T-helper 1 cell (primary cell): ENCODE measurements at places on chromosomes 16 and 17.

- DNase-seq = peak; percentile 92
Measured at GRCh38 chr17:7484067-7484918, at the start of gene POLR2A. Gene POLR2A, plus strand, starts transcription at chr17:7484366.

DNA sequence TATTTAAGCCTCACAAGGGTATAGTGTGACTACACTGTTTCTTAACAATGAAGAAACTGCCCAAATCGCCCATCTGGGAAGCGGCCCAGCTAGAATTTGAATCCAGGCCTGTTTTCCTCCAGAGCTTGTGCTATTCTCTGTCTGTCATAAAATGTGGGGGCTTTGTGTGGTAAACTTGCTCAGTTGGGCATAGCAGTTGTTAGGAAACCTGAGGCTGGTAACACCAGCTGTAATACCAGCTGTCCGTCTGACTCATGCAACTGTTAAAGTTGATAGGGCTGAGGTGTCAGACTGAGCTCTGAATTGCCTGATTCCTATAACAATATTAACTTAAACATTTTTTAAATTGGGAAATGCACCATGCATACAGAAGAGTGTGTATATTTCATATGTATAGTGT is 9.3 kb downstream of the NOD2 start:
- DNase-seq = no peak

DNA sequence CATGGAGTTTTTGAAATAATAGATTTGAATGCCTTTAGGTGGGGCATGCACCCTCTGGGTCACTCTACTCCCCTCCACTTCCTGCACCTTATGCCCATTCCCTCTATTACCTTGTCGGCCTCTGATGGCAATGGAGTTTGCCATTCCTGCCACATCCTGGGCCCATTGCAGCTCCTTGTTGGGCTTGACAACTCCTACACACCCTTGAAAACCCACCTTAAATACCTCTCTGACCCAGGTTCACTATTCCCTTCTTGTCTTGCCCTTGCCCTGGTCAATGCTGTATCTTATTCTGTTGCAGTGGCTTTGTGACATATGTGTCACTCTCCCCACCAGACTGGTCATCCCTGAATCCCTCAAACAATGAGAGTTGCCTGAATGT is 2.4 kb downstream of the CCR7 start:
- no peak for DNase-seq

- no peak for DNase-seq
Measured at GRCh38 chr17:59492091-59492451, 73.3 kb upstream of the DHX40 start.

- no peak for DNase-seq
Measured at GRCh38 chr17:67491681-67492024, 114.6 kb downstream of the PITPNC1 start.

- DNase-seq = no peak
Measured at GRCh38 chr16:12680531-12680930, 123.2 kb downstream of the CPPED1 start.

GRCh38 chr17:57948555-57949420 is 6.4 kb downstream of the CUEDC1 start:
- DNase-seq = no peak

DNA sequence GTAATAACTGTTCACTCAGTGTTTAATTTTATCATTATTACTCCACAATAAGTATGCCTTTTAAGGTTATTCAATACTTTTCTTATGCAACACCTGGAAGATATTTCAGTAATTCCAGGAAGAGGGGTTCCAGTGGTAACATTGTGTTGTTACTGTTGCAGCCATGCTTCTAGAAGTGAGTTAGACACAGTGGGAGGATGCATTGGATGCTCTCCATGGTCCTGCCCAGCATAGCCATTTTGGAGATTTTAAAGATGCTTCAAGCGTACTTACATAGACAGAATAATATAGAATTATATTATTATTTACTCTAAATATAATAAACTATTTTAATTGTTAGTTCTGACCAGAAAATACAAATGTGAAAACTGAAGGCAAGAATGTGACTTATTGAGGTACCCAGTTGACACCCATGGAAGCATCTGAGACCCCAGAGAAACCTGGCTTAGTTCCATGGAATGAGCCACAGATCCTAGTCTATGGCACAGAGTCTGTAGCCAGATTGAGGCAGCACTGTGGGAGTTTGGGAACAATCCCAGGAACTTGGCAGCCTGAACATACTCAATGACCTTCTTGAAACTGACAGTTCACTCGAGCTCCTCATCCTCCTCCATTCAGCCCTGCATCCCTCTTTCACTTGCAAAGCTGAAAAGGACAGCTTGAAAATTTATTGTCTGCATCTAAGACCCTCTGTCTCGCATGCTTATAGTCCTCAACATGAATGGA is 190.1 kb upstream of the HS3ST4 start:
- no peak for DNase-seq

GRCh38 chr16:10817963-10818941 is at the start of gene TVP23A:
Gene TVP23A, minus strand, starts transcription at chr16:10818794. Its CDS starts 301 bp downstream, at chr16:10818493.
- DNase-seq = no peak

- DNase-seq = no peak
Measured at GRCh38 chr16:10240854-10241613, 58.8 kb upstream of the GRIN2A start.
